Lower lobe of right lung (tissue), 2 donors: ENCODE measurements at places on chromosomes 6 and 20. TPM values are rescaled to one million over a fixed set of nuclear protein-coding genes. Genes with fewer than 3 reads are reported as not detected.

Gene TBC1D20
- 40.3 TPM for total RNA-seq

- no peak overlapping the region for H3K27ac ChIP-seq
- no peaks in the 10 kb centered on the region for H3K36me3 ChIP-seq
- peaks cover 77% of the 10 kb centered on the region for H3K27me3 ChIP-seq
- peak; percentile 11 for DNase-seq
- H3K4me3 ChIP-seq: no peak overlapping the region
Observed at GRCh38 chr6:34148631-34149451, 3.0 kb upstream of the GRM4 start.

DNA sequence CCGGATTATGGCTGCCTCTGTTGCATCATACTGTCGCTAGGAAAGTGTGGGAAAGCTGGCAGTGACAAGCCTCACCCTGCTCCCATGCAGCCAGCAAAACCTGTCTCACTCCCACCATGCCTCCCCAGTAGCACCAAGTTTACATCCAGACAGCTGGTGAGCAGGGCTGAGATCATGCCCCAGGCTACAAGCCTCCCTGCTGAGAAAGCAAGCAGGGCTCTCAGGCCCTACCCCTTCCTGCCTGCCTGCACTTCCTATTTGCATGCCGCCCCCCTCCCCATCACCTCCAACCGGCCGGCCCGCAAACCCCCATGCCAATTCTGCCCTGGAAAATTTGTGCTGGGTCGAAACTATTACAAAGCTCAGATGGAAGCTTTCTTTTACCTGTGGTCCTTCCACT lies 408.2 kb upstream of the FKBP1C start:
- no peaks in the 10 kb centered on the region for H3K36me3 ChIP-seq
- H3K4me1 ChIP-seq: no peaks in the 10 kb centered on the region
- no peaks in the 10 kb centered on the region for H3K27me3 ChIP-seq

DNA sequence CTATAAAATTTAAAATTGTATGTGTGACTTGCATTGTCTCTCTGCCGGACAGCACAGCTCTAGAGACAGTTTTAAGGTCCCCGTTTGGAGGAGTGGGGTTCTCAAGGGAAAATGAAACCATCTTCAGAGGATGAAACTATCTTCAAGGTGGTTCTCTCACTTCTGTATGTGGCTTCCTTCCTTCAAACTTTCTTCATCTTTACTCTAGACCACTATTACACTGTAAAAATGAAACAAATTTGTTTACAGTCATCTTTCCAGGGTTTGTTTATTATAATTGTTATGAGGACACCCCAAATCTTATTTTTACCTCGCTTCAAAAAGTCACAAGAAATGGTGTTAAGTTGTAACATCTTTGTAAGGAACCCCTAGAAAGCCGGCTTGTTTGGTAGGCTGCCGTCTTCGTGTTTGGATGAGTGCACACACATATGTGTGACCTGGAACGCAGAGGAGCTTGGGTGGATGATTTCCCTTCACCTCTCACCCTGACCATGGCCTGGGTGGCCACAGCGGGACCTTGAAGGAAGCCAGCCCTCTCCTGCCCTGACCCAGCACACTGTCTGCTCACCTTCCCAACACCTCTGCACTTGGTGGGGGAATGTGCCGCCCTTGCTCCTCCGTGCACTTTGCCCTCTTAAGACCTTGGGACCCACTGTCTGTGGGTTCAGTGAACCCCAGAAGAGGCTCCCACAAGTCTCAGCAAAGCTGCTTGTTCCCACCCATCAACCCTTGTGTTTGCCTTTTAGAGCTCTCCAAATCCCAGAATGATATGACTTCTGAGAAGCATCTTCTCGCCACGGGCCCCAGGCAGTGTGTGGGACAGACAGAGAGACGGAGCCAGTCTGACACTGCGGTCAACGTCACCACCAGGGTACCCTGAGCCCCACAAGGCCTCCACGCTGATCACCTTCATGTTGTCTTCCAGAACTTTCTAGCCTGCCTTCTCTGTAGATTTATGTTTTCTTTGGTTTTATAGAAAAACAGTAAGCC lies 67.8 kb downstream of the SYTL3 start:
- H3K4me1 ChIP-seq: peaks cover 25% of the 10 kb centered on the region
- no peak overlapping the region for H3K4me3 ChIP-seq
- H3K36me3 ChIP-seq: no peaks in the 10 kb centered on the region
- no peak for DNase-seq

DNA sequence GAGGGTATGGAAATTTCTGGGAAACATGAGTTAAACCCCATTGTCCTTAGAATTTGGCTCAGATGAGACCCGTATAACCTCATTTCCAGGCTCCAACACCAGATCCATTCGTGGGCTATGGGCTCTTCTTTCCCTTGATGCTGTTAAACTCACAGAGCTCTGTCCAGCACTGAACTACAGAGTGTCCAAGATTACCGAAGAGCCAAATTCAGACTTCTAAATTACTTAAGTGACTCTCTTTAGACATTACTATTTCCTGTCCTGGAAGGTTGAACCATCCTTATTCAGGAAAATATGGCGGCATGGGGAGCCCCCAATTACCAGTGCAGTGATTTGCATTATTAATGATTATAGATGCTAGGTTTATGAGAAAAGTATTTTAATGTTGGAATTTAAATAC lies 124.9 kb upstream of the EDN1 start:
- peaks cover 33% of the 10 kb centered on the region for H3K36me3 ChIP-seq
- H3K27me3 ChIP-seq: no peaks in the 10 kb centered on the region
- no peaks in the 10 kb centered on the region for H3K4me1 ChIP-seq
- no peak overlapping the region for H3K27ac ChIP-seq
- DNase-seq: no peak

GRCh38 chr6:165717732-165718465 lies 54.9 kb upstream of the PDE10A start:
- H3K4me3 ChIP-seq: no peak overlapping the region
- H3K27ac ChIP-seq: no peak overlapping the region
- DNase-seq: no peak
- peaks cover 3% of the 10 kb centered on the region for H3K27me3 ChIP-seq

GRCh38 chr20:51424270-51425117 lies 118.0 kb downstream of the NFATC2 start:
- no peaks in the 10 kb centered on the region for H3K27me3 ChIP-seq
- DNase-seq: no peak
- no peak overlapping the region for H3K27ac ChIP-seq
- no peaks in the 10 kb centered on the region for H3K36me3 ChIP-seq
- no peak overlapping the region for H3K4me3 ChIP-seq

DNA sequence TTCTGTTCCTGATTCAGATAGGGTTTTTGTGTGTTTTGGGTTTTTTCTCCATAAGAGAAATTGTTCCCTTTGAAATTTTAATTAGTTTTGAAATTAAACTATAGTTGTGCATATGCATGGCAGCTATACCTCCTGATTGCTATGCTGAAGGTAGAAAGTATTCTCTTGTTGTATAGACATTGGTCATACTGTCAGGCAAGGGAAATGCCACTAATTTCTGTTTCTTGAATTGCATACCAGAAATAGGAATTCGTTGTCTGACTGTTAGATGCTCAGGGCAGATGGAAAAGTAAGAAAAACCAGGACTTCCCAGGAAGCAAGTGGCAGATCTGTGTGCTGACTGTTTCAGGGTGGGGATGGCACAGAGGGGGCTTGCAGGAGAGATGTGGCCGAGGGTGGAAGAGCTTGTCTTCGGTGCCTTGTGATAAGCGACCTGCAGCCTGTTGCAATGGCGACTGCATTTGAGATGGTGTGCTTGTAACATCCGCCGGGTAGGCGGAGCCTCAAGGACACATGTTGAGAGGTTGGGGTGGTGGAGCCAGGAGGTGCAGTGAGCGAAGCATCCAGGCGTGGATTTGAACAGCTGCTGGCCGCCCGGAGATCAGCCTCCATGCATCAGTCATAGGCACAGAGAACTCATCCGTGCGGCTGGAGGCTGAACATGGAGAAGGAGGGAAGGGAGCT lies 42.8 kb downstream of the RREB1 start:
- no peaks in the 10 kb centered on the region for H3K27me3 ChIP-seq
- H3K36me3 ChIP-seq: no peaks in the 10 kb centered on the region
- H3K4me3 ChIP-seq: no peak overlapping the region
- H3K4me1 ChIP-seq: peaks cover 80% of the 10 kb centered on the region
- no peak for DNase-seq
- no peak overlapping the region for H3K27ac ChIP-seq

DNA sequence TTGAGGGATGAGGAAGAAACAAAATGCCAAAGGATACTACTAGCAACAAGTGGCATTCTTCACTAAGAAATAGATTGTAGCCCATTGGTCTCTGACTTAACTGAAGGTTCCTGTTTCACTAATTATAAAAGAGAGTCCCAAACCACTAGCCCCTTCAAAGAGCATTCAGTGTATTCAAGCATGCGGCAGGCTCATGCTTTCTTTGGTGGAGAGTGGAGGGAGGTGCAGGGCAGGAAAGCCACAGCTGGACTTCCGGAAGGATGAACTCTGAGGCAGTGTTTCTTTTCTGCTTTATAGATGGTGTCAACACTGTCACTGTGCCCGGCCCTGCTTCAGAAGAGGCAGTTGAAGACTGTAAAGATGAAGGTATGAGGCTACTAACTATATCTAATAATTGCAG lies 636.1 kb downstream of the KIF16B start:
- no peaks in the 10 kb centered on the region for H3K36me3 ChIP-seq
- no peak overlapping the region for H3K4me3 ChIP-seq
- H3K27me3 ChIP-seq: no peaks in the 10 kb centered on the region
- no peak overlapping the region for H3K27ac ChIP-seq
- H3K4me1 ChIP-seq: no peaks in the 10 kb centered on the region
- DNase-seq: no peak

GRCh38 chr6:79600313-79600712 lies 30.8 kb upstream of the SH3BGRL2 start:
- no peak for DNase-seq
- H3K36me3 ChIP-seq: no peaks in the 10 kb centered on the region
- no peak overlapping the region for H3K27ac ChIP-seq
- no peaks in the 10 kb centered on the region for H3K27me3 ChIP-seq
- no peaks in the 10 kb centered on the region for H3K4me1 ChIP-seq

DNA sequence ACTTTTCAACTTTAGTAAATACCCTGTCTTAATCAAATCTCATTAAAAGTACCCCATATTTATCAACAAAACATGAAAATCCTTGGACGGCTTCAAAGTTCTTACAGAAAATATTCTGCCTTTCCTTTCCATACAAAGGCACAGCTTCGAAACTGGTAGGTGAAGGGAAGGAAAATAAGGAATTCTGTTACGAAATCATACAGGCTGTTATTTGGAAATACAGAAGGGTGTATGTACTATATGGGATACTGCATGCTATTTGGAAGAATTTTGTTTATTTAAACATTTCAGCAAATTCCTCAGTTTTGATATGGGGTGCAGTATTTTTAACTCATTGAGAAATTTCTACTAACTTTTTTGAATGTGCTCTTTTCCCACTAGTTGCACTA lies 138.4 kb upstream of the BTN3A2 start:
- no peaks in the 10 kb centered on the region for H3K36me3 ChIP-seq
- H3K4me3 ChIP-seq: no peak overlapping the region
- no peak for DNase-seq
- H3K27me3 ChIP-seq: peaks cover 77% of the 10 kb centered on the region
- H3K4me1 ChIP-seq: no peaks in the 10 kb centered on the region

DNA sequence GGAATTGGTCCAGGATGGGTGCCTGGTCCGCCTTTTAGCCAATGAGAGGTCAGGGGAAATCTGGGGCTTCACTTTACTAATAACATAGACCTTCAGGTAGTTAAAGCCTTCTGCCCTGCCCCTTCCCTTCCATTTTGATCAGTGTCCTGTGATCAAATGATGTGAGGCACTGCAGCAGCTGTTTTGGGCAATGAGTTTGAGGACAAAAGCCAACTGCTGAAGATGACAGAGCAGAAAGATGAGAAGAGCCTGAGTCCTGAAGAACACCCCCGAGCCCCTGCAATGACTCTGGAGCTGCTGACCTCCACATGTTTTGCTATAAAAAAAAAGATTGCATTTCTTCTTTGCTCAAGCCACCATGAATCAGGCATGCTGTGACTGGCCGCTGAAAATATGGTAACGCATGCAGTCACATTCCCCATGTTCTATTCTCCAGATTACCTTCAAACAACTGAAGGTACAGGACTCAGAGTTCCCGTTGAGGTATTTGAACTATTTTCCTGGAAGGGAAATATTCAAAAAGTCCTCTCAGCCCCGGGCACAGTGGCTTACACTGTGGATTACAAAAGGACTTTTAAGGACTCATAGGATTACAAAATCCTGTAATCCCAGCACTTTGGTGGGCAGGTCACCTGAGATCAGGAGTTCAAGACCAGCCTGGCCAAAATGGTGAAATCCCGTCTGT lies 45.7 kb upstream of the B4GALT5 start:
- no peak overlapping the region for H3K4me3 ChIP-seq
- H3K36me3 ChIP-seq: no peaks in the 10 kb centered on the region
- no peaks in the 10 kb centered on the region for H3K27me3 ChIP-seq
